ENCODE measurements at places on chromosomes 2 and 18.

DNA sequence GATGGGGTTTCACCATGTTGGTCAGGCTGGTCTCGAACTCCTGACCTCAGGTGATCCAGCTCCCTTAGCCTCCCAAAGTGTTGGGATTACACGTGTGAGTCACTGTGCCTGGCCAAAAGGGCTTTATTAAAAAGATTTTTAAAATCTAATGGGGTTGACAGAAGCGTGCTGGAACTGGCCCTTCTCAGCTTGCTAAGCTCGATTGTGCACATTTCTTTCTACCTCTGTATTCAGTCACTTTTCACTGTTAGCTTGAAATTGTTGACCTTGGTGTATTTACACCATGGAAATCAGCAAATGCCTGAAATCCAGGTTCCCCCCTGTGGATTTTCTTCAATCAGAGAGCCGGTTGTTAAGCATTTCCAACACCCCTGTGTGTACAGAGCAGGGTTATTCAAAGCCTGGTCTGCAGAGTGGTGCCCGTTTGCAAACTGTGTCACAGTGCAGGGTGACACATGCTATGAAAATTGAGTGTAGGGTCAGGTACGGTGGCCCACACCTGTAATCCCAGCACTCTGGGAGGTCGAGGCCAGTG, 140.2 kb downstream of the TGIF1 start:
- no peak for DNase-seq

GRCh38 chr2:217270485-217271121, 410.7 kb upstream of the TNP1 start:
- DNase-seq = no peak

- DNase-seq = no peak
Observed at GRCh38 chr2:227759411-227760118, 13.9 kb downstream of the SCYGR8 start.

- no peak for DNase-seq
Observed at GRCh38 chr2:157046396-157046795, 211.1 kb upstream of the GALNT5 start.

DNA sequence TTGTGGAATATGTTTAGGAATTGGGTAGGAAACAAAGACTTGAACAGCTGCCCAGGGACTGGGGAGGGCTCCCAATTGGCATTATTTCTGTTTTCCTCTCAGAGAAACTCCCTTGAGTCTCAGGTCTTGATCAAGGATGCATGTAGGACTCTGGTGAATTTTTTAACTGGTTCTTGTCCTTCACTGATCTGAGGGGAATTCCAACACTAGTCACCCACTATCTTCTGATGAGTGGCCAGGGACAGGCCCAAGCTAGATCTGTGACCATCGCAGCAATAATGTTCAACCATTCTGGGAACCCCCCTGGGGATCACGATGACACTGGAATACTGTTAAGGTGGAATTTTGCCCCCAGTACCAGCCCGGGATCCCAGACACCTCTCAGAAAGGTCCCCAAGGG, 132.0 kb downstream of the SH3BP4 start:
- DNase-seq = no peak
